ENCODE measurements at places on chromosomes 4 and X.

- no peak for DNase-seq
These were observed 37.7 kb downstream of the ZCCHC12 start for GRCh38 chrX:118861338-118861737.

GRCh38 chrX:15645266-15645665 lies 19.3 kb downstream of the CLTRN start:
- no peak for DNase-seq

- DNase-seq: no peak
These were observed 25.3 kb downstream of the FBXW7 start for GRCh38 chr4:152510349-152511147.

- no peak for DNase-seq
These were observed 155.8 kb upstream of the HAND2 start for GRCh38 chr4:173685831-173686210.

- DNase-seq: no peak
These were observed 66.8 kb upstream of the TMEM164 start for GRCh38 chrX:109936114-109936513.

GRCh38 chr4:34158878-34159277 lies 2085.4 kb downstream of the ARAP2 start:
- DNase-seq: no peak

DNA sequence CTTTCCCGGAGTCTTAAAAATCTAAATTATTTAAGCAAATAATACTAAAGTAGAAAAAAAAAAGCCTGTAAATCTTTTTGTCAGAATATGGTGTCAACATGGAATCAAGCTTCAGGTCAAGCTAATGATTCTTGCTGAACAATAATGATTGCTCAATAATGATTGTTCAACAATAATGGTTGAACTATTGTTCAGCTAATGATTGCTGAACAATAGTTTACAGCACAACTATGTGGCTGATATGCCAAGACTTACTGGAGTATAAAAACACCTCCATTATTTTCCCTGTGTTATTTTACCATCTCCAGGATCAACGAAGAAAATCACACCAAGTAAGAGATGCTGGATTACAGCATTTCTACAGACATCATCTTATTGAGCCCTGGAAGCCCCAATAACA lies 35.1 kb upstream of the SMIM31 start:
- no peak for DNase-seq

Data from stimulated activated CD8-positive, alpha-beta memory T cell treated with anti-CD3 and anti-CD28 coated beads, Interleukin-4, amount 100 ng/mL, for 4 hours (primary cell).